KG1 (cell line): ENCODE measurements at places on chromosomes 11 and 22.

GRCh38 chr11:113260541-113260940 lies 53.8 kb upstream of the TTC12 start:
- no peak for DNase-seq

DNA sequence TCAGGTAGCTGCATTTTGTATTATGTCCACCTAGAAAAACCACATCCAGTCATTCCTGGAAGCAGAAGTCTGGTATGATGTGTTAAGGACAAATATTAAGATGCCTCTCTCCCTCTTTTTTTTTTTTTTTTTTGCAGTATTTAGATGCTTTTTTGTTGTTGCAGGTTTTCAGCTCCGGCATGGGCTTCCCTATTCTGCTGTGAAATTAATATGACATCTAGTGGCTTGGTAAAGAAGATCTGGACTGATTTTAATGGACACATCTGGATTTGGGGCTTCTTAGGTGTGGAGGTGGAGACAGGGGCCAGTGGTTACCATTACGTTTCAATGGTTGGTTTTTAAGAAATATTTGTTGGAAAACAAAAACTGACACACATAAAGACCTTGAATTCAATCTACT lies 47.5 kb upstream of the RASSF10 start:
- DNase-seq = no peak

- no peak for DNase-seq
Measured at GRCh38 chr11:7591107-7591894, 77.5 kb downstream of the PPFIBP2 start.

- no peak for DNase-seq
Measured at GRCh38 chr22:30969532-30970355, 679 bp downstream of the TUG1 start.

DNA sequence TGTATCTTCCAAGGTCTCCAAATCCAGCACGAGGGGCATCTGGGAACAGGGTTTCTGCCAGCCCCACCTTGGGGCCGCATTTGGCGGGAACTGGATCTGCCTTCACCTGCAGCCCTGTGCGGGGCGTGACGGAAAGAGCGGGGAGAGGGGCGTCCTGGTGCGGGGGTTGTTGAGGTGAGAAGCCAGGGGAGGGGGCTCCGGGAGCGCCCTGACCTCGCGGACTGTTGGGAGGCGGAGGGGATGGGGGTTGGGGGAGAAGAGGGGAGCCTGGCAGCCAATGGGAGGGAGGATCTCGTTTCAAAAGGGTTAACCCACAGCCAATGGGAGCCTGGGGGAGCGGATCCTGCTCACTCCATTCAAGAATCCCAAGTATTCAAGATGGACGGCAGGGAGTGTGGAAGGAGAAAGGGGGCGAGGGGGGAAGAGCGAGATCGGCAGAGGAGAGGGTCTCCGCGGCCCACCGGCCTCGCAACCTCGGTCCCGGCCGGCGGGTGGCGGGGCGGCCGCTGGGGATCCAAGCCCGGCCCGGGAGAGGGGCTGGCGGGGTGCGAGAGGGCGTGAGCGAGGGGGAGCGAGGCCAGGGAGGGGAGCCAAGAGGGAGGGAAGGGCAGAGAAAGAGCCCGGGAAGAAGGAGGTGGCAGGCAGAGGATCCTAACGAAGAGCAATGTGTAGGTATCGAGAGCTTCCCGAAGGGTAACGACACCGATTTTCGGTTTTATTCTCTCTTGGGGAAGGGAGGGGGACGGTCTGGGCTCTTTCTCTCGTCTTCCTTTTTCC lies 11.5 kb downstream of the YPEL4 start:
- DNase-seq = no peak

DNA sequence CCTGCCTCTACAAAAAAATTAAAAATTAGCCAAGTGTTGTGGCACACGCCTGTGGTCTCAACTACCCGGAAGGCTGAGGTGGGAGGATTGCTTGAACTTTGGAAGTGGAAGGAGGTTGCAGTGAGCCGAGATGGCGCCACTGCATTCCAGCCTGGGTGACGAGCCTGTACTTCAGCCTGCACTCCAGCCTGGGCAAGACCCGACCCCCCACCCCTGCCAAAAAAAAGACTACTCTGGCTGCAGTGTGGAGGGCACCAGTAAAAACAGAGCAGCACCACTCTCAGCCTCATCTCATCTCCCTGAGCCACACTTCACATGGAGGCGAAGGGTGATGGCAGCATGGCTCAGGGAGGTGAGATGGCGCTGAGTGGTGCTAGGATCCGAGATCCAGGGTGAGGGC lies 50.3 kb upstream of the THY1 start:
- no peak for DNase-seq

DNA sequence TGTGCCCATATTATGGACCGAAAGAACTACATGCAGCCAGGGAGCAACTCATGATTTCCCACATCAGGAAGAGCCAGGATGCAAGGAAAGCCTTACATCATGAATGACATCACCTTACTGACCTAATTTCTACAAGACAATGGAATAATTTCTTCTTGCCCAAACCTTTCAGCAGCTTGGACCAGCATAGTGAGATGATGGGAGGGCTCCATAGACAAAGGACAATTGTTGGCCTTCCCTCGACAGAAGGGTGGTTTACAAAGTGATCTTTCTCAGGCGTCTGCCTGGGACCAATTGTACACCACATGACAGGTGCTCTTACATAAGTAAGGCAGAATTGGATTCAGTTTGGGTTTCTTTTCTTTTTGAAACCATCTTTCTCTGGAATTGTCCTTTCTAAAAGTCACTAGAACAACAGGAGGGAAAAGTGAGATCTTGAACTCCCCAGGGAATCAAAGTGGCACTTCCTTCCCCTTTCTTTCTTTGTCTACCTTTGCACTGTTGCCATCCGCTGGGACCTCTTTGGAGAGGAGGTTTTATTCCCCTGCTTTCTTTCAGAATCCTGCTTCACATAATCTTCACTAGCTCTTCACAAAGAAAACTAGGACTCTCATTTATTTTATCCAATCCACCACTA lies 51.7 kb upstream of the PAK1 start:
- no peak for DNase-seq

GRCh38 chr11:69202511-69203221 lies 46.9 kb downstream of the SMIM38 start:
- DNase-seq = no peak
